Mucosa of gallbladder (tissue), 1 donor: ENCODE measurements at places on chromosomes 1 and 21. TPM values are rescaled to one million over a fixed set of nuclear protein-coding genes. Genes with fewer than 3 reads are reported as not detected.

GRCh38 chr1:96234299-96234698, 487.3 kb upstream of the PTBP2 start:
- peak; percentile 76 for DNase-seq

DNA sequence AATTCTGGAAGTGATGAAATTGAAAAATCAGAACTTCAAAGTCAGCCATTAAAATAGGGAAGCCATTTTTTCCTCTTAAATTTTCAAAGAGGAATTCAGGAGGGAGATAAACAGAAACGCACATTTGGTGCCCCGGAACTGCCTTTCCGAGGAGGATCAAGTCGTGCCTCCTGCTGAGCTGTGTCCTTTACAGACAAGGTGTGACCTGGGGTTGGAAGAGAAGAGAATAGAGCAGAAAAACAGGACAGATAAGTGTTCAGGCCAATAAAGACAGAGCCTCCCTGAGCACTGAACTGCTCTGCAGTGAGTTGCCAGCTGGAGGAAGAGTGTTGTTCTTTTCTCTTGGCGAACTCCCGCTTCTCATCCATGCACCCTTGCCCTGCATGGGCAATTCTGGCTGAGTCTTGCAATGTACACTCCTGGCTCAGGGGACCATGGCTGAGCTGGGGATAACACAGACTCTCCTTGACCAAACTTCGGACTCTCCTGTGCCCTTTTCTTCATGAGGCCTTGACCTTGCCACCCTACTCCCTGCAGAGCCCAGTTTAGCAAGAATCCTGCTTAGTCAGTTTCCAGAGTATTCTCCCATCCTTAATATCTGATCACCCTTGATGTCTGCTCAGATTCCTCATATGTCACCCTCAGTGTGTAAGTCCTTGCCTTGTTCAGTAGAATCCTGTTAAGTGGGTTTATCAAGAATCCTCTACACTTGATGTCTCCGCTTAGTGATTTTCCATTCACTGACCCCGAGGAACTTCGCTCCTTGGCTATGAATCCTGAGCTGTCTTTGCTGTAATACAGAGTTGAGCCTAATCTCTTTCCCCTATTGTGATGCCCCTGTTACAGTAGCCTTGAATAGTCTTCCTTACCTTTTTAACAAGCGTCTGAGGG, 1.3 kb upstream of the MTARC1 start:
- no peak for DNase-seq

DNA sequence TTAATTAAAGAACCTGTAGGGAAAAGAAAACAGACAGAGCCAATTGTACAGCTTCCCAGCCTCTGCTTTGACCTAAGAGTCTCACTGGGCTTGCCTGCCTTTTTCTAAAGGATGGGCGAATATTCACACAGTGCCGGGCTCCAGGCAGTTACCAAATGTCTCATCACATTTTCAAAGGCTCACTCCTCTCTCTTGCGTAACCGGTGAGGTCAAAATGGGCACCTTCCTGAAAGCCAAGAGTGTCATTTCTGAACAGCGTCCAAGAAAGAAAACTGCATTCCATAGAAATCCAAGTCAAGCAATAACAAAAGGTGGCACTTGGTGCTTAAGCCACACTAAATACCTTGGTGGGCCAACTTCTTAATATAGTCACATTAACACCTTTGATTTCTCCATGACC, 710 bp upstream of the PALMD start:
- peak; percentile 61 for DNase-seq

- DNase-seq: peak; percentile 95
Measured at GRCh38 chr1:207822602-207823451, 71.0 kb downstream of the CD46 start.

- no peak for DNase-seq
Measured at GRCh38 chr1:176164014-176164678, 42.9 kb downstream of the COP1 start.

DNA sequence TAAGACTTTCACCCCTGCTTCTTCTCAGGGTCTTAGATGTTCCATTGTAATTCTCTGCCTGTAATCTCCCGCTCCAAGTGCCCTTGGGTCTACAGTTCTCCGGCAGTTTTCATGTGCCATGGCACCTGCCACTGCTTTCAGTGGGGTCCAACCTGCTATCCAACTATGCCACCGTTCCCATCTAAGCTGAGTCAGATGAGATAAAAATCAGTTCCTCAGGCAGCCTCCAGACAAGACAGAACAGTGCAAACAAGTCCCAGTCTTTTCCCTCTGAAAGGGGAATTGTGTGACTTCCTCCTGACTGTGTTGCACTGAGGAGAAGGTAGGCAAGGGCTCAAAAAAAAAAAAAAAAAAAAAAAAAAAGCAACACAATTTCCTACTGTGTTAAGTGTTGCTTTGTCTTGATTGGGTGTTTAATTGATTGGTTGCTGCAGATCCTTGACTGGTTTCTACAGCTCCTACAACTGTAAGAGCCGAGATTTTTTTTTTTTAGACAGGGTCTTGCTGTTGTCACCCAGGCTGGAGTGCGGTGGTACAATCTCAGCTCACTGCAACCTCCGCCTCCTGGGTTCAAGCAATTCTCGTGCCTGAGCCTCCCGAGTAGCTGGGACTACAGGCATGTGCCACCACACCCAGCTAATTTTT, 50.7 kb downstream of the EBNA1BP2 start:
- no peak for DNase-seq

DNA sequence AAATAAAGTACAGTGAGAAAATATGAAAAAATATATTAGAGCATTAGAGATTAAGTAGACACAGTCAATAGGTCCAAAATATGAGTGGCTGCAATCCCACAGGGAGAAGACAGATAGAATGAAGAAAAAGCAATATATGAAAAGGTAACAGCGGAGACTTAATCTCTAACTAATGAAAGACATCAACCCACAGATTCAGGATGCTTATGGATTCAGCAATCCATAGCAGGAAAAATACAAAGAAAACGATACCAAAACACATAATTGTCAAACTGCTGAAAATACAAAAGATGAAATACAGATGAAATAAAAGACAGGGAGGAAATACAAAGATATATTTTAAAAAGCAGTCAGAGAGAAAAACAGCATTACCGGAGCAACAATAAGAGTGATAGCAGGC, 56.7 kb upstream of the SLFNL1 start:
- no peak for DNase-seq

ERICH3 gene
- 0.09 TPM for total RNA-seq

FCRL4 gene
- not detected for total RNA-seq

NCMAP gene
- total RNA-seq: 27.2 TPM

ADCY10 gene
- 0.81 TPM for total RNA-seq

IGSF9 gene
- 12.4 TPM for total RNA-seq

PM20D1 gene
- 0.26 TPM for total RNA-seq
